ENCODE measurements at places on chromosomes 5 and 9. TPM values are rescaled to one million over a fixed set of nuclear protein-coding genes. Genes with fewer than 3 reads are reported as not detected.

IFNK gene
- total RNA-seq = not detected

TICAM2 gene
- total RNA-seq = 1.1 TPM

S100Z gene
- 0.14 TPM for total RNA-seq

CEL gene
- not detected for total RNA-seq

PHF2 gene
- 17.6 TPM for total RNA-seq

LPAR1 gene
- 145 TPM for total RNA-seq

ZNF462 gene
- 13.6 TPM for total RNA-seq

WNT8A gene
- total RNA-seq = not detected

C9orf43 gene
- 0.43 TPM for total RNA-seq

IL7R gene
- total RNA-seq = 31.1 TPM

IFNA17 gene
- total RNA-seq = not detected
